ENCODE measurements at places on chromosomes 16 and 17.

DNA sequence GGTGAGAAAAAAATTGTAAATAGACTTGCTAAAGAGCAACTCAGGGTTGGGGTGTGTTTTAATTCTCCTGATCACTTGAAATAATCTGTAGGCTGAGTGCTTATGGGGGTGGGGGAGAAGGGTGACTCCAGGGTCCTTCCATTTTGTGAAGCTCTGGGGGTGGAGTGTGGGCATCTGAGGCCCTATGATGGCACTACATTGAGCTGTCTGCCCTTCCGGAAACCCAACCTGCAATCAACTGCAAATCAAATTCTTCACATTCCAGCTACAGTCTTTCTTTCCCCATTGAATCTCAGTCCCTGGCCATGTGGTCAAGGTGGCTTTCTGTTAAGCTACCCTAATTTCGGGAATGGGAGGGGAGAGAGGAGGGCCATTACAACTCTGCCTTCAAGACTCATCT, 6.0 kb upstream of the CDC6 start:
- DNase-seq = peak; percentile 30

DNA sequence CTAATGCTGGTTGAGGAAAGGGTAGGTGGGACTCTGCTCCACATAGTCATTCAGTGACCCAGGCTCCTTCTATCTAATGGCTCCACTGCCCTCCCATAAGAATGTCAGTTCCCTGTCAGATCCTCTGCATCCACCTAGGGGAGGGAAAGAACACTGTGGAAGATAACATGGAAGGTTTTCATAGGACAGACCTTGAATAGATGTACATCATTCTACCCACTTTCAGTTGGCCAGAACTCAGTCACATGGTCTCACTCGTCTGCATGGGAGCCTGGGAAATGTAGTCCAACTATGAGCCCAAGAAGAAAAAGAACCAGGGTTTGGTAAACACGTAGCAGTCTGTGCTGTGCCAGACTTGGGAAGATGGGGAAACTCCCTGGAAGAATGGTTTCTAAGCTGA, 27.1 kb upstream of the SCNN1B start:
- DNase-seq = no peak

GRCh38 chr16:30920891-30921290, 2.5 kb upstream of the FBXL19 start:
- no peak for DNase-seq

GRCh38 chr17:2058586-2059546, 4.0 kb downstream of the HIC1 start:
- peak; percentile 92 for DNase-seq

GRCh38 chr17:56548661-56549060, 44.8 kb upstream of the NOG start:
- DNase-seq = no peak

GRCh38 chr17:81911277-81911961, at the start of gene PCYT2:
PCYT2 (minus strand) TSS chr17:81911399; CDS start chr17:81911355, 44 bp downstream.
- peak; percentile 96 for DNase-seq

DNA sequence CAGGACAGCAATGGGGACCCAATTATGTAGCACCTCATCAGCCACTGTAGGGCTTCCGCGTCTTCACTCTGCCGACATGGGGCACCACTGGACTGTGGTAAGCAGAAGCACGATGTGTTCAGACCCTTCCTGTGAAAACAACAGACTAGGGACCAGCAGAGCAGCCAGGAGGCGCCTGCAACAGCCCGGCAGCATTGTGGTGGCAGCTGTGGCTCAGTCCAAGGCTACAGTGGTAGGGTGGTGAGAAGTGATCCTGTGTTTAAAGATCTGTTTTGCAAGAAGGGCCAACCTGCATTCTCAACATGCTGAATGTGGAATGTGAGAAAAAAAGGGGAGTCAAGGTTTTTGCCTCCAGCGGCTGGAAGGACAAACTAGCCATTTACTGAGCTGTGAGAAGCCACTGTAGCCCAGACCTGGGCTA, 80.8 kb downstream of the GAS7 start:
- DNase-seq = no peak

- DNase-seq = no peak
Measured at GRCh38 chr17:27233059-27233458, 60.9 kb upstream of the WSB1 start.

- DNase-seq = no peak
Measured at GRCh38 chr16:28062261-28062846, 1.2 kb downstream of the GSG1L start.

GRCh38 chr17:42579794-42580551, 2.4 kb upstream of the PSMC3IP start:
- no peak for DNase-seq

DNA sequence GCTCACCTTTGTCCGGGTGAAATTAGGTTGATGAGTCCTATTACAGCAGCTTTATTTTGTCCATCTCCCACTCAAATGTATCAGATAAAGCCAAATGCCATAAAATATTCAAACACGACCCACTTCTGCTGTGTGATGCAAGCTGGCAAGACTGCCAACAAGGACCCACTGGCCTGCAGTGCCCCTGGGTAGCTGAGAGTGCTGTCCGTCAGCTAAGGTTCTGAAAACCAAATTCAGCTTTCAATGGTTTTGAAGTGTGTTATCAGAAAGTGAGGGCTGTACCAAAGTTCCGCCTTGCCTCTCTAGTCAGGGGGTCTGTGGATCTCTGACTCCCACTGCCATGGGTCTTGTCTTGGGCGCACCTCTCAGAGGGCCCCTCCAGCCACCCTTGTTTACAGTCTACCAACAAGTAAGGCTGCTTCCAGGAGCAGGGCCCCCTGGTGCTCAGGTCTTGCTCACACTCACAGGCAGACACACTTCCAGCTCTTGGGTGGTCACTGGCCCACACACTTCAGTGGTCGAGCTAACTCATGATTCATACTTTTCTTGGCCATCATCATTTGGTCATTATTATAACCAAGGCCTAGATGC, 10.5 kb upstream of the CCDC182 start:
- DNase-seq = no peak

DNA sequence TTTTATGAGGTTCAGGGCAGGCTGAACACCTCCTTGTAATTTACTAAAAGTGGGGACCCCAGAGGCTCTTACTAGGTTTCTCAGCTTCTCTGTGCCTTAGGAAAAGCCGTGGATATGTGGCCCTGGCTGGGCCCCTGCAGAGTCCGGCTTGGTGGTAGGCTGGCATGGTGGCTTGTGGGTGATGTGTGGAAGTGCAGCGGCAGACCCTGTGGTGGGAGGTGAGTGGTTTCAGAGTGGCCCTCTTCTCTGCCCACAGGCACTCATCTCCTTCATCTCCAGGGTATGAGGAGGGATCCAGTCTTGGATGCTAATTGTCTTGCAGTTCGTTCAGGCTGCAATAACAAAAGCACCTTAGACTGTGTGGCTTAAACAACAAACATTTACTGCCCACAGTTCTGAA, 58.9 kb downstream of the ASIC2 start:
- DNase-seq = no peak

GRCh38 chr17:20085283-20085845, 76.2 kb downstream of the SPECC1 start:
- no peak for DNase-seq
